ENCODE measurements at places on chromosomes 1 and 21. TPM values are rescaled to one million over a fixed set of nuclear protein-coding genes. Genes with fewer than 3 reads are reported as not detected.

DNA sequence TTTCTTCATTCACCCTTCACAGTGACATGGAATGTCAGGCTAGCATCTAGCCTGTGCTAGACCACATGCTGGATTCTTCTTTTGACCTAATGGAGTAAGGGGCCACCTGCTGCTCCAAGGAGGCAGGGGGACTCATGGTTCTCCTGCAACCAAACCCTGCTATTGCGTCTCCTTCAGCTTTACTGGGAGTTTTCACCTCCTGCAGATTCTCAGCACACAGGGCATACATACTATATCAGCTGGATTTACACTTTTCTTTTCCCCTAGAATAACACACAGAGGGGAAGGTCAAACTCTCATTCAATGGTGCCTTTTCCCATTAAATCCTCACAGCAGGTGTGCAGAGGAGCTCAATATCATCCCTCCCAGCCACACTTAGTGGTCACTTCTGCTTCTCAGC, 16.6 kb upstream of the AK5 start:
- DNase-seq = no peak

- no peak for DNase-seq
Observed at GRCh38 chr21:20783611-20784010, 214.6 kb upstream of the NCAM2 start.

GRCh38 chr1:234726359-234726943, 116.5 kb upstream of the IRF2BP2 start:
- DNase-seq = no peak

GRCh38 chr21:15425049-15425448, 304.7 kb upstream of the USP25 start:
- no peak for DNase-seq

KCNE2 gene
- total RNA-seq = not detected

GRCh38 chr1:192660613-192661012, 24.7 kb downstream of the RGS13 start:
- DNase-seq = peak; percentile 38

DNA sequence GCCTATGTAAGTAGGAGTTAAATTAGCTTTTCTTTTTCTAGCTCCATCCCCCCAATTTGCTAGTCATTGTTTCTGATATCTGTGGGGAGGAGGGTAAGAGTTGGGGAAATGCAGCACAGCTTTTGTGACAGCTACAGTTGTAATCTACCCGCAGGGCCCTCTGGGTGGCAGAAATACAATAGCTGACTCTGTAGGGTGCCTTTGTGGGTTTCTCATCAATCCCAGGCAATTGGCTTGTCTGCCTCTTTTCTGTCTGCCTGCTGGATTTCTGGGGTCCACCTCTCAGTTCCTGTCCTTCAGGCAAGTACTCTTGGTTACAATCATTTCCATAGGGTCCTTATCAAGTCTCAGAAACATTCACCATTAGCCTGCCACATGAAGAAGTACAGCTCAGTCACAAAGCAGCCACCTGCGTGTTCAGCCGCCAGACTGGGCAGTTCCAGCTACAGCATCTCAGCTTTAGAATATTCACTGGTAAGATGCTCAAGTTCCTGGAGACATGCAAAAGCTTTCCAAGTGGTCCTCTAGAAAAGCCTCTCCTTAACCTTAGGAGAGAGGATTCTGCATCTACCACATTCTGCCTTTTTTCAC, 19.2 kb upstream of the SLC44A5 start:
- no peak for DNase-seq

All from GM23248 (cell line).